H9 (cell line): ENCODE measurements at places on chromosomes 1 and 21. TPM values are rescaled to one million over a fixed set of nuclear protein-coding genes. Genes with fewer than 3 reads are reported as not detected.

The TRMT1L gene
- 16.6 and 17.9 TPM in 2 replicates for total RNA-seq

The VHLL gene
- not detected in 2 replicates for total RNA-seq

The KLF17 gene
- total RNA-seq: 0.09 TPM in 2 replicates

The PADI1 gene
- 0.20 and 0.24 TPM in 2 replicates for total RNA-seq

The AGT gene
- not detected in 2 replicates for total RNA-seq

The TDRD5 gene
- total RNA-seq: 0.33 and 0.64 TPM in 2 replicates

The FAAH gene
- 18.9 and 23.4 TPM in 2 replicates for total RNA-seq

The LDLRAD1 gene
- not detected in 2 replicates for total RNA-seq

- no peak for DNase-seq
Observed at GRCh38 chr1:84541679-84542078, 32.6 kb downstream of the CTBS start.

DNA sequence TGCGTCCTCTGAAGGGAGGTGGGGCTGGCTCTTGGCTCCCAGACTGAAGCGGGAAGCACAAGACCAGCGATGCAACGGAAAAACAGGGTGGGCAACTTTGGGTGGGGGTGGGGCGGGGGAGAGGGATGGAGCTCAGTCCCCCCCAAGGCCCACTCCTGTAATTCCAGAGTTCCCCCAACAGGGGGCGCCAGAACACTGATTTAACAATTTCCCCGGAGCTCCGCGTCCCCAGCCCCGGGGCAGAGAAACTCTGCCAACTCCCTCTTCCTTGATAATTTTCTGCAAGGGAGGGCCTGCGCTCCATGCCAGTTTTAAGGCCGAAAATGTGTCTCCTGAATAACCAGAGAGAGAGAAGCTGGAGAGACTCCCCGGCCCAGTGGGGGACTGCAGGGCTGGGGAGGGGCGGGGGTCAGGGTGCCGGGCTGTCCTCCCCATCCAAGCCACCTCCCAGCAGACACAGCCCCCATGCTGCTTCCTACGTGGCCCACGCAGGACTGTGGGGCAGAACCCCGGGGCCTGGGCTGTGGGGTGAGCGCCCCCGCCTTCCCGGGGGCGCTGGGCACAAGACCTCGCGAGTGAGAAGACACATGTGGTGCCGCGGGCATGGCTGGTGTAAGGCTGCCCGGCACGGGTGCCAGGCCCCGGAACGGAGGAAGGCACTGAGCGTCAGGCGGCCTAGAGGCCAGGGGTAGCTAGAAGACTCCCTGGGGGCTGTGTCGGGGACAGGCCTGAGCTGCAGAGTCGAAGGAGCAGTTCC lies 51.4 kb downstream of the KIF21B start:
- peak; percentile 70 for DNase-seq

DNA sequence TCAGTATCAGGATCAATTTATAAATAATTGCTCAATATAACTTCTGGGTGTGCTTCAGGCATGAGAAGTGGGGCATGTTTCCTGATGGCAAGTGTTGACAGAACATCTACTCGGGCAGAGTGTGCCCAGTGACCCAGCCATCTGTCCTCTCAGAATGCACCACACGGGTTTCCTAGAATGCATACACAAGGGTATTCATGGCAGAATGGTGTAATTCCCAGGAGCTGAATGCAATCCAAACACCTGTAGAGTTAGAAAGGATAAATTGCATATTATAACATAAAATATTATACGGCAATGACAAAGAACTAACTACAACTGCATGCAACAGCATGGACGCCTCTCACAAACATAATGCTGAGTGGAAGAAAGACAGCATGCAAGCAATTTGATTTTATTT lies 391.9 kb downstream of the SIPA1L2 start:
- no peak for DNase-seq

DNA sequence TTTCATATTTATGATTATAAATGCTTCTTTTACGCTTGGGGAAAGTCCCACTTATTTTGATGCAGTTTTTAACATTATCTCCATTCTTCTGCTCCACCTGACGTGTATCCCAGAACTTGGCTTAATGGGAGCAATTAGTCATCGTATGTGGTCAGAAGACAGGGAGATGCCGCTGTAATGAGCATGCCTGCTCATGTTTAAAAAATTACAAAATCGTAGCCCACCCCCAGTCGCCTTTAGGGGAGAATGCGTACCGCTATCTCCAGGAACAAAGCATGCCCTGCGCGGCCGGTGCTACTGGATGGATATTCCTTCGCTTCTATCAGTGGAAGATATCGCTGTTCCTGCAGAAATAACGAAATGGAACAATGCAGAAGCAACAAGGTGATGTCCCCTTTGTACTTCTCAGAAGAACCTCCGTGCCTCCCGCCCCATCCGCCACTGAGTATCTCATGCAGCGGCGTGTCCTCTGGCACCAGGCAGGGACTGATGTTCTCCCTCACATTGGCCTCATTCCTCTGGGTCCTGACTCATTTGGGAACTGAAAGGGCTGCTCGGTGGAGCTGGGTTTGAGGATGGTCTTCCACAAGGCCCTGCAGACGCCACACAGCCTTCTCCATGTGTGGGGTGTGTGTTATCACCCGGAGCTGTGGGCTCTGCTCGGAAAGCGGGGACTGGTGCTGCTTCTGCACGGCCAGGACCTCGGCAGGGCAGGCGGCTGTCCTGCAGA lies 116.3 kb upstream of the COL6A1 start:
- DNase-seq: peak; percentile 14

DNA sequence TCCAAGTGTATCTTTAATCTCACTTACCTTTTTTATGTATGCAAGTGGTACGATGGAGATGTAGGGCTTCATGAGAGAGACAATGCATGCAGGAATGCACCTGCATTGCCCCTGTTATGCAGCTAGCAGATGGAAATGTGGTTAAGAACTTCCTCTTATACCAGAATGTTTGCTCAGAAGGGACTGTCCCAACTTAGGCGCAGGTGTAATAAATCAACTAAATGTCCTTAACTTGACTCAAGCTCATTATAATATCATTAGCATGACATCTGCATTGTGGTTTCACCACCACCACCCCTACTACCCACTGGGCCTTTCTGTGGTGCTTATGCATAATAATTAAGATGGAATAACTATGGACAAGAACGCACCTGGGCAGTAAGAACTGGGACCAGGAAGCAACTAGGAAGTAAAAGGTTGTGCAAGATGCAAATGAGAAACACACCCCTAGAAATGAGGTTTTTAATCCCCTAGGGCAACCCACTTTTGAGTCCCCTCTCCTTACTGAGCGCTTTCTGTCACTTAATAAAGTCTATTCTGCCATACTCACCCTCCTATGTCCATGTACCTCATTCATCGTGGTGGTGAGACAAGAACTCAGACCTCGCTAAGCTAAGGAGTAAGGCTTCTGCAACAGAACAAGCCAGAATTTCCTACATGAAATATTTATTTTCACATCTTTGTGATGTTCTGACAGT lies 1103.3 kb upstream of the B3GALT2 start:
- DNase-seq: no peak

- no peak for DNase-seq
Observed at GRCh38 chr1:52189898-52190480, 48.1 kb downstream of the ZFYVE9 start.

DNA sequence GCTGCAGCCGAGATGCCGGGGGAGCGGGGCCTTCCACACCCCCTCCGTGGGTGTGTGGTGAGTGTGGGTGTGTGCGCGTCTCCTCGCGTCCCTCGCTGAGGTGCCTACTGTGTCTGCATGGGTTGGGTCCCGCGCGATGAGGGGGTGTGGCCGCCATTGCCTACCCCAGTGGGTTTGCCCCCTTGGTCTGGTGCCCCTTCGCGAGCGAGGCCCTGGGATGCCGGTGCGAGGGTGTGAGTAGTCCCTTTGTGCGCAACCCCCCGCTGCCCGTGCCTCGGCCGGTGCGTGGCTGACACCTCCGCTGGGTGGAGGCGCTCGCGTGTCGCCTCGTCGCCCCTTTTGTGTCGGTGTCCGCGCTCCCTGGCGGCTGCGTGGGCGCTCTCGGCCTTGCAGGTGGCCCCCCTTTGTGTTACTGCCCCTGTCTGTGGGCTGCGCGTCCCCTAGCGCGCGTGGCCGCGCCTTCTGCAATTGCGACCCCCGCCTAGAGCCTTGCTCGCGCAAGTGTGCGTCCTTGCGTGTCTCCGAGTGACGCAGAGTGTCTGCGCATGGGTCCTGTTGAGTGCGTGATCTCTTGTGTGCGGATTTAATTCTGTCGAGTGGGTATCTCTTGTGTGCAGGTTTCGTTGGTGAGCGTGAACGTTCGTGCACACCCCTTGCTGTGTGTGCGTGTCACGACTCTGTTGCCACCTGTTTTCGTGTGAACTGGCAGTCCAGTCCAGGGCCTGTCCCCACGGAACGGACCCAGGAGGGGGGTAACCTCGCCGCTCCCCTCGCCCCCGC lies 553 bp downstream of the TTC3 start:
- DNase-seq: no peak

DNA sequence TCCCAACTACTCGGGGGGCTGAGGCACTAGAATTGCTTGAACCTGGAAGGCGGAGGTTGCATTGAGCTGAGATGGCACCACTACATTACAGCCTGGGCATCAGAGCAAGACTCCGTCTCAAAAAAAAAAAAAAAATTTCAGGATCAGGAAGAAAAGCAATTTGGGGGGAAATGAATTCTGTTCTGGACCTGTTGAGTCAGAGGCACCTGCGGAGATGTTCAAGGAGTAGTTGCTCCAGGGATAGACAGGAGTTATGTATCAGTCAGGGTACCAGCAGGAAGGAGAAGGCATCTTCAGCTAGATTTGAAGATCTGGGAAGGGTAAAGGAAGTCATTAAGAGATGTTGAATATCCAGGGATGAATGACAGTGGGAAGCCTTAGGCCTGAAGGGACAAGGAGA lies 2.9 kb upstream of the RHBDL2 start:
- DNase-seq: no peak

DNA sequence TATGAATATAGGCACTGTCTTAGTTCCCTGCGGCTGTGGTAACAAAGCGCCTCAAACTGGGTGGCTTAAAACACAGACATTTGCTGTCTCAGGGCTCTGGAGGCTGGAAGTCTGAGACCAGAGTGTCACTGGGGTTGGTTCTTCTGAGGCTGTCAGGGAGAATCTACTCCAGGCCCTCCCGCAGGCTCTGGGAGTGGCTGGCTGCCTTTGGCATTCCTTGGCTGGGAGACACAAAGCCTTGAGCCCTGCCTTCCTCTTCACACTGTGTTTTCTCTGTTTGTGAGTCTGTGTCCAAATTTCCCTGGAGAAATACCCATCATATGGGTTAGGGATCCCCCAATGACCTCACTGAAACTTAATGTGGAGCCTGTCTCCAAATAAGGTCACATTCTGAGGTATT lies 38.5 kb downstream of the B3GALT5 start:
- DNase-seq: no peak

- DNase-seq: no peak
Observed at GRCh38 chr1:30378991-30379581, 344.3 kb downstream of the MATN1 start.

DNA sequence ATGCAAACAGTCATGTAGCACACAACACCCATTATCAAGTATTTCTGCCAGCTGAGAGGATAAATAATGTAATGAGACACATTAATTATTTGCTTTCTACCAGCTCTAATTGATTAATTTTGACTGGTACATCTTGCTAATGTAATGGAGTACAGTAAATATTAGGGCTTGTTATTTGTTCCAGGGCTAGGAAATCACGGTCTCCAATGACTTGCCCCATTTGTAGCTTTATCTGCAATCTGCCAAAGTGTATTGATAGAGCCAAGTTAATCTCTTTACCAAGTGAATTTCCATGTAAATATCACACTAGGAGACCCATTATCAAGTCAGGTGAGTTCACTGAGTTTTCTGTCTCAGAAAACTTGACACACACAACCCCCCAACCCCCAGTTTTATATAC lies 55.1 kb downstream of the RGS13 start:
- no peak for DNase-seq

- DNase-seq: no peak
Observed at GRCh38 chr21:37136744-37137143, 63.7 kb downstream of the TTC3 start.

DNA sequence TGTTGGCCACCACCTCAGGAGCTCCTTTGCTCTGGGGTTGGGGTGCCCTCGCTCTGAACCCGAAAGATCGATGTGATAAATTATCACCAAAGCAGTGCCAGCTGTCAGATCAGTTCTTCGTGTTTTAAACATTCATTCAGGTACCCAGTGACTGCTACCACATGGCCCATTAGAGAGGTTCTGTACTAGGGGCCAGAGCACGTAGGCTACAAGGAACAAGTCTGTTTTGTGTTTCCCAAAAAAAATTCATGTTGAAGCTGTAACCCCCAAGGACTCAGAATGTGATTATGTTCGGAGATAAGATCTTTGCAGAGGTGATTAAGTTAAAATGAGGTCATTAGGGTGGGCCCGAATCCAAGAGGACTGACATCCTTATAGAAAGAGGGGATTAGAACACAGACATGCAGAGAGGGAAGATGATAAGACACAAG lies 526.9 kb downstream of the NPHP4 start:
- DNase-seq: no peak

DNA sequence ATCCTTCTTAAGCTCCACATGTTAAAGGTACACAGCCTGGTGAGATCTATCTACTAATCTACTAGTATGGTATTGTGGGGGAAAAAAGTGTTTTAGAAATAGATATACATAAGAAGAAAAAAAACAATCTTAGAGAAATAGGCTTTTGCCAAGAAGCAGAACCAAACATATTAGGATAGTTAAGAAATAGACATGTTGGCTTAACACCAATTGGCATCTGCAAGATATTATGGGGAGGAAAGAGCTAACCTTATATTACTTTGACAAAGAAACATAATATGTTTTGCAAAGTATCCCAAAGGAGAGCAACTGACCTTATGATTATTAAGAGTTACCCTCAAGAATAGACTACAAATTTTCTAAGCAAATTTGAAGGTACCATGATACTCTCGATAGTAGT lies 202.9 kb downstream of the BRINP3 start:
- DNase-seq: no peak

- no peak for DNase-seq
Observed at GRCh38 chr1:19347533-19348172, 35.5 kb downstream of the SLC66A1 start.

- DNase-seq: no peak
Observed at GRCh38 chr1:203672346-203672745, 45.7 kb downstream of the ATP2B4 start.

DNA sequence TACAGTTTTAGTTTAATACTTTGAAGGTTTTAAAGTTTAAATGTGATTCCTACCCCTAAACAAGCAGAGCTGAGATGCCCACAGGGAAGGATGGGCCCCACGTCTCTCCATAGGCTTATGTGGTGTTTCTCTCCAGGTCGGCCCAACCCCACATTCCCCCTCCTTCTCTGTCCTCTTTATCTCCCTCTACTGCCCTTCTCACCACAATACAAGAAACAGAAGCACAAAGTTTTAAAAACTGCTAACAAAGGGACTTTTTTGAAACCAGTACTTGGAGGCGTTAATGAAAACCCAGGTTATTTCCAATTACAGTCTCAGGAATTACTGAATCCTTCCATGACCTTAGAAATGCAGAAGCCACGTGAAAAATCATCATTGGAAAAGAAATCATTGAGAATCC lies 324.0 kb downstream of the NTNG1 start:
- DNase-seq: peak; percentile 37

DNA sequence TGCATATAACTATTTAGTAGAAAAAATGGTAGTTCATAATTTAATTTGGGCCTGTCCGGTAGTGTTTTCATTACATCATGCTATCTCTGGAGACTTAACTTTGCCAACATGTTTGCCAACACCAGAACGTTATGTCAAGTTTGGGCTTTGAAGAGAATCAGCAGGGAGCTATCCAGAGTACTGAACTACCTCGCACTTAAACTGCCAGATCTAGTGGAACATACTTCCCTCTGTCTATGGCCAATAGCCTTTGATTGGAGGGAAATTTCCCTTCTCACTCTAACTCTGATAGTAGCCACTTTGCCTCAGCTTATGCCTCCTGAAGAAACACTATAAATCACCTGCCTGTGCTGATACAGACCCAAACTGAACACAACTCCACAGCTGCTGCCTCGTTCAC lies 10.0 kb downstream of the LRRC53 start:
- DNase-seq: peak; percentile 43

- peak; percentile 56 for DNase-seq
Observed at GRCh38 chr1:28668956-28669723, 556 bp downstream of the GMEB1 start.
